ENCODE measurements at places on chromosomes 5 and 9.

DNA sequence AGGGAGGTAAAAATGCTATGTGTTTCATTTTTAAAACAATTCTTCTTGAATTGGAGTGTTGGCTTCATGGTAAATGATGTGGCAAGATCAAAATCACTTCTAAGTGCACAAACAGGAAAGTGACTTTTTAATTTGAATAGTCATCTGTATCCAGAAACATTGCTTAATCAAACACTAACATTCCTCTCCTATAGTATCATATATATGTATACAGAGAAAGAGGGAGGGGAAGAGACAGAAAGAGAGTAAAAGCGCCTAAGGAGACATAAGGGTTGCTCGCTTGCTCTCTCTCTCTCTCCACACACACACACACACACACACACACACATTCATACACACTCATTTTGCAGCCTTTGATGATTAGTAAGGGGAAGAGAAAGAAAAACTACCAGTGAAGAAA, 95.4 kb upstream of the PRDM9 start:
- no peak for DNase-seq

- no peak for DNase-seq
Measured at GRCh38 chr9:101440714-101441230, 5.2 kb upstream of the ALDOB start.

DNA sequence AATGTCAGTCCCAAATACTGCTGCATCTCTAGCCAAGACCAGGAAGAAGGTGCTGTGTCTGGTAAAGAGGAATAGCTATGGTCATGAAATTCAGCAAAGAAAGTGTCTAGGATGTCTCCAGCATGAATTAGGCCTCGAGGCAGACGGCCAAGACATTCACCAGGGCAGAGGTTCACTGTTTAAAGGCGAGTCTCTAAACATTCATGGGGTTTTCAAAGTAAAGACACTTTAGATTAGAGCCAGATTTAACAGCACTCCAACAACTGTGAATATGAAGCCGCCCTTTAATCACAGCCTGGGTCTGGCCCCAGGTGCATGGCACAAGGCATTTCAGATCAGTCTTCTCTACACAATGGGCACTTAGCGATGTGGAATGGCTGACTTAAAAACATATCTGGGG, 95.0 kb downstream of the ANKH start:
- no peak for DNase-seq

GRCh38 chr9:129946246-129946995, 96.6 kb downstream of the FNBP1 start:
- DNase-seq: no peak

DNA sequence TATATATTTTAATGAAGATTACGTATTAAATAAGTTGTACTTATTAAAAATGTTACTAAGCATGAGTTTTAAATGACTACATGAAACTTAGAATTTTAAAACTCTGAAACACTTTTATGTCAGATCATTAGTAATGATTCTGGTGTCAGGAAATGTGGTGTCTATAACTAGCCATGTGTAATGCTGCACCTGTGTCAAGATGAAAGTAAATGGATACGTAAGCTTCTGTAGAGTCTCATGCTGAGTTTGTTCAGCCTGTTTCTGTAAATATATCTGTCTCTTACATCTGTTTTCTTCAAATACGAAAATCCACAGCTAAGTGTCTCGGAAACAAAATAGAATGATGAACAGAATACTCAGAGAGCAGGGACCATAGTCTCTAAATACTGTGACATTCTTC, 278.0 kb upstream of the SMC2 start:
- DNase-seq: no peak

DNA sequence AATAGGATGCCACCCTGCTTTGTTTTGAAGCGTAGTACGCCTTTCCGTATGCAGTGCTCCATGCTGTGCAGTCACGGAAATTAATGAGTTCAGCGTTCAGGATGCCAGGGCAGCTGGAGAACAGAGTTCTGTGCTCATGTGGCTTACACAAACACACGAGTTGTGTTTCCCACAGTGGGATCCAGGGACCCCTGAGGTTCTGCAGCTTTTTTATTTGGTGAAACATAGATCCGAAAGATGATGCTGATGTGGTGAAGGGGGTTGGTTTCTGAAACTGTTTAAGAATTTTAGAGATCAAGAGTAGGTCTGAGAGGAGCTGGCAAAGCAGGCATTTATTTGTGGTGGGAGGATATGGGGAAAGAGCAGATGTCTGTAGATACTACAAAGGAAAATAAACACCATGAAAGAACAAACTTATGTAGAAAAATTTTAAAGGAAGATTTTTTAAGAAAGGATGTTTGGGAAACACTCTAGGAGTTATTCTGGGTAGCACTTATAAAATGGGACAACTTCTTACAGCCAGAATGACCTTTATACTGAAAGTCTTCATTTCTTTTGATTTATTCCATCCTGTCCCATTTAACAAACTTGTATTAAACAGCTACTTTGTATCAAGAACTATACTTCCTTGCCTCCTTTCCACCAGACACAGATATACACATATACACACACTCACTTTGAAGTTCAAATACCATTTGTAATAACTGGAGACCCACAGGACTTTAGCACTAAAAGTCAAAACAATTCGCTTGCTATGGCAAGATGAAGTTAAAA, 52.7 kb downstream of the ITGA1 start:
- no peak for DNase-seq

GRCh38 chr5:22473886-22474285, 379.3 kb downstream of the CDH12 start:
- DNase-seq: no peak

DNA sequence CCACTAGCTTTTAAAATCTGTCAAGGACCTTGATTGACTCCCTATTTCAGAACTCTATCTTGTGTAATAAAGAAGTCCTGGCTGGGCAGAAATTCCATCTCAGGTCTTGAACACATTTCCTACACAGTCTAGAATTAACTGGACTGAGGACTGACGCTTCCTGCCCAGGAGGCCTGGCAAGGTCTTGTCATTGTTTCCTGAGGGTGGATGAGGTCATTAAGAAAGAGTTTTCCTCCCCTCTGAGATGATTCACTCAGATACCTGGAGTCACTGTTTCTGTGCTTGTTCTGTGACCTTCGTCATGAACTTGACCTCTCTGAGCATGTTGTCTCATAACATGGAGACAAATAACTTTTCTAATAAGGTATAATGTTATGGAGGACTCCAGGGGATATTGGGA, 10.0 kb downstream of the MTAP start:
- DNase-seq: no peak

DNA sequence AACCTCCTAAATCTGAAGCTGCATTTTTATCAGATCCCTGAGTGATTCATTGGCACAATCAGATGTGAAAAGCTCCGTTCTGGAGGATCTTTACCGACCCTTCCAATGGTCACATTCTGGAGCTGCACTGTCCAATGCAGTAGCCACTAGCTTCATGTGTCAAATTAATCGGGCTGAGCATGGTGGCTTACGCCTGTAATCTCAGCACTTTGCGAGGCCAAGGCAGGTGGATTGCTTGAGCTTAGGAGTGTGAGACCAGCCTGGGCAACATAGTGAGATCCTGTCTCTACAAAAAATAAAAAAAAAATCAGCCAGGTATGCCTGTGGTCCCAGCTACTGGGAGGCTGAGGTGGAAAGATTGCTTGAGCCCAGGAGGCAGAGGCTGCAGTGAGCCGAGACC, 3.7 kb downstream of the IL17B start:
- no peak for DNase-seq

- DNase-seq: no peak
Measured at GRCh38 chr5:27008604-27009539, 29.5 kb downstream of the CDH9 start.

All from GM13977 (cell line).